ENCODE measurements at places on chromosomes 1 and 21.

DNA sequence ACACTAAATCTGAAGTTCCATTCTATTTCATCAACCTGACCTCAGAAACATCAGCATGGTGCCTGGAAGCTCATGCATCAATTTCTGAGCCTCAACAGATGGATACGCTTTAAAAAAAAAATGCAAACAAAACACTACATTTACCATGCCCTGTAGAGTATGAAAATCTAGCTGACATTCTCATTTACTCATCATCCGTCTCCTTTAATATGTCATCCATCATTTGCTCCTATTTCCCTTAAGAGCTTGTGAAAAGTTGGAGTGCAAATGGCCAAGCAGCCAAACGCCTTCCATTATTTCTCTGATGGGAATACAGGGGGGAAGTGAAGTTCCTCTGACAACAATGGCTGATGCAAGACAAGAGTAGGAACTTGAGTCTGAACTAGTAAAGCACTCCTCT is 295.0 kb downstream of the TGFB2 start:
- no peak for DNase-seq

DNA sequence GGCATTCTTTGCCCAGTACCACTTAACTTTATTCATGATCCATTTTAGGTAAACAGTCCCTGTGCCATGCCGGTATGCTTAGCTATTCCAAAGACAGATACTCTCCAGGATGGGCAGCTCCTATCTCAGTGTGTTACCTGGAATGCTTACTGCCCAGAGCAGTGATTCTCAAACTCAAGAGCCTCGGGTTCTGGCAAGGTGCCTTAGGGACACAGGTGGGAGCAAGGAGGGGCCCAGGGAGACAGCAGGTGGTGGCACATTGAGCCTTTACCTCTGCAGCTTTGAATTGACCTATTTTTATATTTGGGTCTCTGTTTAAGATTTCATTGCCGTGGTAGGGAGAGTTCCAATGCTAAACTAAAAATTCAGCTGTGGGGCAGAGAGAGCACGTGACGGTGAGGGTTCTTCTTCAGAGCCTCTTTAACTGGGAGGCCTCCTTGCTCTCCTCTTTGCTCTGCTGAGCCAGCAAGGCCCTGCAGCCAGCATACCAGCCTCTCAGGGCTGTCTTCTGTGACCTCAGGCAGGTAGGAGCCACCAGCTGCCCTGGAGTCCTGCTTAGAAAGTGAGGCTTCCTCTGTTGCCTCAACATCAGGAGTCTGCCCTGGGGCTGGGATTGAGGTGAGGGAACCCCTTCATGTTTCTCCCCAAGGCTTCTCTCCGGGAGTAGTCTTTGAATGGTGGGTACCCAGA is 20.2 kb downstream of the PHGDH start:
- DNase-seq: no peak

GRCh38 chr1:176826265-176826664 is 338.2 kb downstream of the ASTN1 start:
- no peak for DNase-seq

- DNase-seq: no peak
Observed at GRCh38 chr1:178579562-178579961, 66.7 kb downstream of the TEX35 start.

- no peak for DNase-seq
Observed at GRCh38 chr1:100622037-100622436, 84.1 kb downstream of the GPR88 start.

DNA sequence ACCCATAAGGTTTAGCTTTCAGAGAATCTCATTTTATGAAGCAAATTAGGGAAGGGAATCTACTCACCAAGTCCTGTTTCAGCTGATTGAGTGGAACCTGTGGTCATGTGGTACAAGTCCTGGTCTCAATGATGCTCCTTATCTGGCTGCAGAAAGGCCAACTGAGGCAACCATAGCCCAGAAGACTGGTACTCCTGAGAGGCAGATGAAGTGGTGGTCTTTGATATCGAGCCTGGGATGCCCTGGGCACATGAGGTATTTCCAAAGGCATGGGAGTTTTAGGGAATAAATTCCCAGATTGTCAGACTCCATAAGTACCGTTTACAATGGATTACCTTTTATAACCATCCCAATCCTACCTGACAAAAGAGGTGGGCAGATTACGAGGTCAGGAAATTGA is 3.3 kb downstream of the MX1 start:
- DNase-seq: no peak

GRCh38 chr1:2650967-2651645 is 18.3 kb upstream of the MMEL1 start:
- DNase-seq: no peak

GRCh38 chr1:166379447-166379846 is 212.6 kb upstream of the FAM78B start:
- no peak for DNase-seq

DNA sequence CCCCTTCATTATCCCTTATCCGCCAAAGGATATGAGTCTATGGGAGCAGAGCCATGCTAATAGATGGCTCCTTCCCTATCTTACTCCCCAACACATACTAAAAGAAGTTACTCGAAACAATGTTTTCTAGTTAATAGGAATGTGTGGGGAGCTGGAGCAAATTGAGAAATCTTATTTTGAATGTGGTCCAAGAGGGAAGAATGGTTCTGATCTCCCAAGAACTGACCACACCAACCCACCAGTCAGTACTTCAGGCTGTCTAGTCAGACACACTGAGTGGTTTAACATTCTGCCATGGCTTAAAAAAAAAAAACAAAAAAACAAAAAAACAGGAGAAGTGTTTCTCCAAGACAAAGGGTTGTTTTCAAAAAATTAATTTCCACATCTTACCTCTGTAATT is 31.5 kb upstream of the DNASE2B start:
- DNase-seq: no peak

DNA sequence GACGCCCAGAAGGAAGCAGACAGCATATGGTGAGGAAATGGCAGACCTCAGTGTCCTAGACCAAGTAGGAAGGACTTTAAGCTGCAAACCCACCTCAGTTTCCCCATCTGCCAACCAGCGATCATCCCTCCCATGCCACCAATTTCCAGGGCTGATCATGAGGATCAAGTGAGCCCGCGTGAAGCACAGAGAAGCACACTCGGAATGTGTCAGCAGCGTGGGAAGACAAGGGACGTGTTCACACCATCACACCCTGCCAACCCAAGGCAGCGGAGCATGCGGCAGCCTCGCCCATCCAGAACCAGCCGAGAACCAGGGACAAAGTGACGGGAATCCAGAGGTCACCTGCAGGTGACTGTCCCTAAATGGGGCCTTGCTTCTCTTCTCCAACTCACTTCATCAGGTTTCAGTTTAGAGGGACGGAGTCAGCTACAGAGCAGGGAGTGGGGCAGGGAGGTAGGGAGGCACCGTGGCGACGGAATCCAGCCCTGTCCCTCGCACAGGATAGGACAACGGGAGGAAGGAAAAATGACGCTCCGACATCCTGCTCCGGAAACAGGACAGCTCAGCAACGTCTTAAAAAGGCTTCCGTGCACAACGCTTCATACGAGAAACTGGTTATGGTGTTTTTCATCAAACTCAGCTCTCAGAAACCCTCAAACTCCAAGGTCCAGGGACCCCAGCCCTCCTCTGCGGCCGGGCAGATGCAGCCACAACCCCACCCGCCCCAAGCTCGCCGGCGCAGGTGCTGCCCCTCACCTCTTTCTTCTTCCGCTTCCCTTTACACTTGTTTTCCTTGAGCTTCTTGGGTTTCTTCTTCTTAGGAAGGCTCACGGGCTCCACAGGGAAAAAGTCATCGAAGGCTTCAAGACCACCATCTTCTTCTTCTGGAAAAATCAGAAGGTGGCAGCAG is 12.5 kb downstream of the CHD5 start:
- no peak for DNase-seq

- no peak for DNase-seq
Observed at GRCh38 chr1:2602866-2603520, 16.4 kb downstream of the PRXL2B start.

DNA sequence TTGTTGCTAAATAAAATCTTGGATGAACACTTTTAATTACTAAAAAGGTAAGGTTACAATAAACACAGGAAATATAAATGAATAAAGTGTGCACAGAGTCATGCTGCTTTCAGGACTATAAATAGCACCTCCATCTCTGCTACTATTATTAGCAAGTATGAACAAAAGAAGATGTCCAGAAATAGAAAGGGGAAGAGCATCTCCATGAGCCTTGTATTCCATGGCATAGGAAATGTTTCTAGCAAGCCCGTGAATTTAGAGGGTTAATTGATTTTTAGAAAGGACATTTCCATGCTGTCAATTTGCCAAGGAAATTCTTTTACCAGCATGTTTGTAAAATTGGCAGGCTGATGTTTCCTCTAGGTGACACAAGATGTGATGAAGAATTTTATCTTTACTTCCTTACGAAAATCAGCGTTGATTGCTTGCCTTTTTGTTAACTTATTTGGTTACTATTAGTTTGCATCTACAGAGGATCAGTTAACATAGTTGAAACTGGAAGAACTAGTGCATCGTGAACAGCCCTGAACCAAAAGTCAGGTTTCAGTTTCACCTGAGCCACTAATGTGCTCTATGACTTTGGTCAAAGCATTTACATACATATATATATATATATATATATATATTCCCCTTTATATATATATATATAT is 45.3 kb downstream of the NR5A2 start:
- no peak for DNase-seq
